Adrenal gland (tissue), 19 donors: ENCODE measurements at places on chromosomes 3 and 15.

DNA sequence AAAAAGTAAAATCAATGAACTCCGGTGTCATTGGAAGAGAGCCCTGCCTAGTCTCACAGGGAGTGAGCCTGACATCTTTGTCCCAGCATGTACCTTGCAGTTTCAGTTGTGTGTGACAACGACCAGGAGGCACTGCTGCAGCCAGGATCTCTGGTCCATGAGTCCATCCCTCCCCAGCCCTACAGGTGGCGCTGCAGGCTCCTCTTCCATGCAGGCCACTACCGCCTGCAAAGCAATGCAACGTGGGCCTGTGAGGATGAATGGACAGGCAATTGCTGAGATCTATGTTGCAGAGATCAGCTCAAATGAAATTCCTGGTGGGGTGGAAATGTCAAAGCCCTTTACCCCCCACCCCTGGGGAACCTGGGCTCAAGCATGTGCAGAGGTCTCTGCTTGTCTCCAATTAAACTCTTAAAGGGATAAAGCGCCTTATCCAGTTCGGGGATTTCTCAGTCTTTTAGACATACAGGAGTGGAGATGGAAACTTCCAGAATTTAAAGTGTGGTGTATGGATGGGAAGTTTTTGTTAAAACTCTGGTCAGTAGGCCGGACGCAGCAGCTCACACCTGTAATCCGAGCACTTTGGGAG, 35.8 kb downstream of the TKT start:
- DNase-seq: peak; percentile 86

- no peak for DNase-seq
These were observed 158.5 kb downstream of the THRB start for GRCh38 chr3:24336101-24336500.

DNA sequence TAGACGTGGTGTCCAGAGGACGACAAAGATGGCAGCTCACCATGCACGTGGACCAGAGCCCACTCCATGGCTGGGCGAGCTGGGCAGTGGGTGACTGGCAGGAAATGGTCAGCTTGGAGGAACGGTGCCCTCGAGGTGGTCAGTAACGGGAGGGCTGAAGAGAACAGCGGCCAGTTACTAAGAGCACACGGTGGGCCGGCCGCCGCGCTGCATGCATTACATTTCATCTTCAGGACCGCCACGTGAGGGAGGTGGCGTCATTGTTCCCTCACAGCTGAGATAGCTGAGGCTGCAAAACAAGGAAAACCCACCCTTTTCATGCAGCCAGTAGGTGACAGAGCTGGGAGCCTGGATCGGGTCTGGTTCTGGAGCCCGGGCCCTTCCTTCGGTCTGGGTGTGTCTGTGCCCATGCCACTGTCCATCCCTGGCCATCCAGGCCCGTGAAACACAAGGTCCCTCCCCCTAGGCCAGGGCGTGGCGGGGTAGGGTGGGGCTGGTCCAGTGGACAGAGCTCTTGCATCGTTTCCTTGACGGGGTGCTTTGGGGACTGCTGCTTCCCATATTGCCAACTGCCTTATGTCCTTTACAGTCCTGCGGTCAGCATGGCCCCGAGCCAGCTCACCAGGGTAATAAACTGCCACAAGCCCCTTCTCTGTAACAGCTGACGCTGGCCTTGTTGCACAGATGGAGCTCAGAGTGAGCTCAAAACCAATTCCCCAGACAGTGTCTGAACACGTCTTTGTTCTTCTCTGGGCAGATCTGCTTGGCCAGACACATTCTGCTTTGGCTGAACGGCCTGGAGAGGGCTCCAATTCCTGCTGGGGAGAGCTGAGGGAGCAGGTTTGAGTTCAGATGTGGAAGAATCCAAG, 51.8 kb downstream of the RGMA start:
- DNase-seq: no peak

- DNase-seq: no peak
These were observed 184.2 kb downstream of the CHL1 start for GRCh38 chr3:380801-381200.

- no peak for DNase-seq
These were observed 117.9 kb downstream of the MECOM start for GRCh38 chr3:169545606-169546005.

GRCh38 chr3:178483704-178484103, 52.5 kb upstream of the KCNMB2 start:
- no peak for DNase-seq

DNA sequence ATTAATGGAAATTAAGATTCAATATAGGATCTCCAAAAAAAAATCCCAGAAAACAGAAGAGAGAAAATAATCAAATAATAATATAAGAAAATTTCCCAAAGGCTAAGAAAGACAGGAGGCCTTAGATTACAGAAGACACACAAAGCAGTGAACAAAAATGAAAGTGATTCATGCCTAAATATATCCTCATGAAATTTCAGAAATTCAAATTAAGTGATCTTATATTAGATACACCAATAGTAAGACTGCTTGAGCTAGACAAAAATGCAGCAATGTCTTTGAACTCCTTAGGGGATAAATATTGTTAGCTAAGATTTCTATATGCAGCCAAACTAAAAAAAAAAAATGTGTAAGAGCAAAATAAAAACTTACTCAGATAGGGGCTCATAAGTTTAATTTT, 44.6 kb upstream of the ARPP21 start:
- no peak for DNase-seq

- no peak for DNase-seq
These were observed 29.4 kb downstream of the ZNF589 start for GRCh38 chr3:48270306-48270705.

DNA sequence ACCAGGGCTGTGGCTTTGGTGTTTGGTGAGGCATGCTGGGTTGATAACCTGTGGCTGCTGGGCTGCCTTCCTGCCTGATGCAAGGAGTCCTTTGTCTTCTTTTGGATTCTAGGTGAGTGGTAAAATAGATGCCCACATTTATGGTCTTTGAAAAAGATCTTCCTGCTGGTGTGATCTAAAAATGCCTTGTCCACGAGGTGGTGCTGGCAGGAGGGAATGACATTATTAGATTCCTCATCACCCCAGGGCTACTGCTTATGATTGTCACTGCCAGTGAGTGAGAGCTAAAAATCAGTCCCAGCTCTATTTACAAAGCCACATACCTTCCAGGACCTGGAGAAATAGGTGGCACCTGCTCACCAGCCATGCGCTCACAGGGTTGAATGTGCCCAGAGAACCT, 355.5 kb upstream of the ROPN1 start:
- DNase-seq: no peak

GRCh38 chr3:88779482-88779881, 327.9 kb upstream of the EPHA3 start:
- DNase-seq: no peak

DNA sequence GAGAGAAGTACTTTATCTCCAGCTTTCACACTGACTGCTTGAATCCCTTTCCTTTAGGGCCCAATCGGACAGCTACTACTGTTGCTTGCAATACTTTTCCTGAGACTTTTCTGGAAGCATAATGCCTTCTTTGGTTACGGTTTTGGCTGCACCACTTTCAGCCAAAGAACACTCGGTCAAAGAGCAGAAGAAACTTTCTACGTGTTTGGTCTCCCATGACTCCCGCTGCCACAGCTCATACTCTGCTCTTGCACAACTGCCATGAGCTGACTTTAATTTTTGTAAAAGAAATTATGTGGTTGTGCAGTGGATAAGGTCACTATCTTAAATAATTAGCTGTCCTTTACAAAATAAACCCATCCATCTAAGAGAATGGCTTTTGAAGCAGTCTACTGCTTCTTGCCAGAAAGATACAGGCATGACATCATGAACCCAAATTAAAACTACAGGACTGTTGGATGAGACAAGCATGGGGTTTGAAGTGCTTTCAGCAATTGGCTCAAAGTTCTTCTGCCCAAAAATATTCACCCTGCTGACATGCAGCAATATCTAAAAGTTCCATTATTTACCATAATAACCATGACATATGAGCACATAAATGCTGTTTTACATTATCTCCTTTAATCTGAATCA, 42.0 kb downstream of the PROS1 start:
- no peak for DNase-seq

- no peak for DNase-seq
These were observed 63.8 kb downstream of the GTPBP8 start for GRCh38 chr3:113054552-113054951.

- no peak for DNase-seq
These were observed 23.3 kb upstream of the LIMD1 start for GRCh38 chr3:45571216-45571615.

DNA sequence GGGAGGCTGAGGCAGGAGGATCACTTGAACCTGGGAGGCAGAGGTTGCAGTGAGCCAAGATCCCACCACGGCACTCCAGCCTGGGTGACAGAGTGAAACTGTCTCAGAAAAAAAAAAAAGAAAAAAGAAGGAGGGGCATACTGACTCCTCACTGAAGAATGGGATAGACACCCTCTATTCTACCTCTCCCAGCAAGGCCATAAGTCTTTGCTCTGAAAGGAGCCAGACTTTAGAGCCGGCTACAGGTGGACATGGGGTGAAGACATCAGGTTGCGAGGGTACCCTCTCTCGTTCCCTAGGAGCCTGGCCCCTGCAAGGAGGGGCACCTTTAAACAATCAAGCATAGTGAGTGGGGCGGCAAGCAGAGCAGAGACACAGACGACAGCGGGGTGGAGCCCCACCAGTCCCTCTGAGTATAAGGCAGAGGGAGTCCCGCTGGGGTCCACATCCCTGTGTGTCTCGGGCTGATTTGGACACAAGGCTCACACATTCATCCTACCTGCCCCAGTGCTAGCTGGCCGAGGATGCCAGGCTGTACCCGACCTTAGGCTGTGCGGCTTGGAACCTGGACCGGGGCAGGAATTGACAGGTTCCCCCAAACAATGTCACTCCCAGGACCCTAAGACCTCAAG, 1.1 kb downstream of the GRAMD2A start:
- no peak for DNase-seq

GRCh38 chr15:100405179-100405578, 63.4 kb upstream of the ADAMTS17 start:
- DNase-seq: no peak

- DNase-seq: no peak
These were observed 51.5 kb upstream of the CHST2 start for GRCh38 chr3:143068059-143068458.

DNA sequence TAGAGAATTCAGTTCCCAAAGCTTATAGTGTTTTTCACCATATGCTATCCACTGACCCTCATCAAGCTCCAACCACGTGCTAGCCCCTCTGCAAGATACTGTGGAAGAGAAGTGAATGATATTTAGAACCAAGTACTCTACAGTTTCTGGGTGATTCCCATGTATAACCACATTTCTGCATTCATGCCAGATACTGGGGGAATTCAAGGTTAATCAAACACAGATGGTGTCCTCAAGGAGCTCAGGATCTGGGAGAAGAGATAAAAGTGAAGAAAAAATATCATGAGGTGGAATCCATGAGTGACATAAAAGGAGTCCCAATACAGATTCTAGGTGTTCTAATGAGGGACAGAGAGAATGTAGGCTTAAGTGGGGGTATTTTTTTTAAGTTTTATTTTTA, 195.8 kb downstream of the FHIT start:
- no peak for DNase-seq

DNA sequence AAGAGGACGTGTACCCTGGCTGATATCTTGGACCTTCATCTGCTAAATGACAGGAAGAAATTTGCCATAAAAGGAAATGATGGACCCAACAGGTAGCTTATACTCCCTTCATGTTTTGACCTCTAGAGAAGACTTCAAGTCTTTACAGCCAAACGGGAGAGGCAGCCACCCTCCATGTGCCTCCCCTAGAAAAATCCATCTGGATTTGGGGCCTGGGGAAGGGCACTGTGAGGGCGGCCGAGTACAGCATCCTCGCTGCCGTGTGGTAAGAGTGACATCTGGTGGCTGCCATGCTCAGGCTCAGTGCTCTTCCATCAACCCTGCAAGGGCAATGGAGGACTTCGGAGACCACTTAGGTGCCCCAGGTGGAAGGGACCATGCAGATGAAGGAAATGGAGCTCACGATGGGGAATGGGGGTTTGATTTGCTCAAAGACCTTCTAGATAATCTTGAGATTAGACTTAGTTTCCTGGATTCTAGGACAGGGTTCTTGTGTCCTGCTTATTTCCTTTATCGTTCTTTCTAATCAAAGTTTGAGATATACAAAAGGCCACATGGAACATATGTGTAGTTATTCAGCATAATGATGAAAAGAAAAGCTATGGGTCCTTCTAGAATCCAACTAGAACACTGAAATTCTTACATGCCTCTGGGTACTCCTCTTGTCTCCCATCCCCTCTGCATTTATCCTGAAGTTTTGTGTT, 44.4 kb downstream of the AQP9 start:
- peak; percentile 56 for DNase-seq

DNA sequence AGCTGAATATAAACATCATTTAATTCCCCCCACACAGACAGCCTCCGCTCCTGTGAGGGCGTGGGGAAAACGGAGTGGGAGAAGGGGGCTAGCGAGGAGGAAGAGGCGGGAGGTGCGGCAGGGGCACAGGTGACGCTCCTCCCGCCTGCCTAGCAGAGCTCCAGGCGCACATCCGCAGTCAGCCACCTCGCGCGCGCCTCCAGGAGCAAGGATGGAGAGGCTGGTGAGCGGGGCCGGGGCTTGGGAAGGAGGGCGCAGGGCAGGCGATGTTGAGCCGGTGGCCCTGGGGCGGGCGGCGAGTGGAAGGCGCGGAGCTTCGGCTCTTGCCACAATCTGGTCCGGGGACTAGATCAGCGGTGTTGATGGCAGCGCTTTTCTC, at the start of gene CD200:
Gene CD200 (plus strand): TSS at position 155 of the 379 bp plus-strand sequence. CDS start 57 bp downstream, at position 212.
- DNase-seq: peak; percentile 45

GRCh38 chr3:46112984-46113383, 85.7 kb upstream of the XCR1 start:
- no peak for DNase-seq

DNA sequence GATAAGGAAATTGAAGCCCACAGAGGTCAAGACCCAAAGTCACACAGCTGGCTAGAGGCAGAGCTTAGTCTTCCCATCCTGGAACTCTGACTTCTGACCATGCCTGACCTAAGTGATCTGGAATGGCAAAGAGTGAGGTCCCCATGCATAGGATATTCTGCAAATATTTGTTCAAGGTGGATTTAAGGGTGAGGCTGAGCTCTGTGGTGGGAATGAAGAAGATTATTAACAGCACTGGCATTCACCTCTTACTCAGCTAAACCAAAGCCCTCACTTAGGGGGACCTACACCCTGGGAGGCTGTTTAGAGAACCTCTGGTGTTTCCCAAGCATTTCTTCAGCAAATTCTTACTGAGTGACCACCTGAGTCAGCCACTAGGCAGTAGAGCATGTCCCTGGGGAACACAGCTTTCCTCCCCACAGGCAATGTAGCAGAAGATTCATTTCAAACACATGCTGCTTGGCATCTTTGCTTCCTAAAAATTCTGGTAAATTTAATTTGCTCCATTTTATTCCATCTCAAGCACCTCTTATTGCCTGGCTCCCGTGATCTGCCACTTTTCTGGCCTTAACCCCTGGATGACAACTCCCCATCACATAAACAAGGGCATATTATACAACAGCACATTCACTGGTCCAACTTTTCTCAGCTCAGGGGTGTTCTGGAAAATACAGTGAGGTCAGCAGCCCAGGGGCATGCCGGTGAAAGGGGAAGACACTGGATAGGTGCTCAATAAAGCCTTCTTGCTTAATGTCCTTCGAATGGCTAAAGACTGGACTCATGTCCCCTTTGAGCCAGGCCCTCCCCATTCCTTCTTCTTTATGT, 176.0 kb downstream of the ABHD5 start:
- no peak for DNase-seq

- no peak for DNase-seq
These were observed 17.0 kb downstream of the TMEM62 start for GRCh38 chr15:43150191-43150929.

GRCh38 chr3:43882976-43883680, 192.4 kb downstream of the ABHD5 start:
- no peak for DNase-seq

GRCh38 chr15:48520376-48521155, 124.9 kb downstream of the FBN1 start:
- no peak for DNase-seq

- no peak for DNase-seq
These were observed 15.3 kb downstream of the HDAC11 start for GRCh38 chr3:13495351-13495813.
